ENCODE measurements at places on chromosomes 7 and 10.
A peak's percentile ranks its signal among the peaks of the same experiment; 100 is the strongest.

DNA sequence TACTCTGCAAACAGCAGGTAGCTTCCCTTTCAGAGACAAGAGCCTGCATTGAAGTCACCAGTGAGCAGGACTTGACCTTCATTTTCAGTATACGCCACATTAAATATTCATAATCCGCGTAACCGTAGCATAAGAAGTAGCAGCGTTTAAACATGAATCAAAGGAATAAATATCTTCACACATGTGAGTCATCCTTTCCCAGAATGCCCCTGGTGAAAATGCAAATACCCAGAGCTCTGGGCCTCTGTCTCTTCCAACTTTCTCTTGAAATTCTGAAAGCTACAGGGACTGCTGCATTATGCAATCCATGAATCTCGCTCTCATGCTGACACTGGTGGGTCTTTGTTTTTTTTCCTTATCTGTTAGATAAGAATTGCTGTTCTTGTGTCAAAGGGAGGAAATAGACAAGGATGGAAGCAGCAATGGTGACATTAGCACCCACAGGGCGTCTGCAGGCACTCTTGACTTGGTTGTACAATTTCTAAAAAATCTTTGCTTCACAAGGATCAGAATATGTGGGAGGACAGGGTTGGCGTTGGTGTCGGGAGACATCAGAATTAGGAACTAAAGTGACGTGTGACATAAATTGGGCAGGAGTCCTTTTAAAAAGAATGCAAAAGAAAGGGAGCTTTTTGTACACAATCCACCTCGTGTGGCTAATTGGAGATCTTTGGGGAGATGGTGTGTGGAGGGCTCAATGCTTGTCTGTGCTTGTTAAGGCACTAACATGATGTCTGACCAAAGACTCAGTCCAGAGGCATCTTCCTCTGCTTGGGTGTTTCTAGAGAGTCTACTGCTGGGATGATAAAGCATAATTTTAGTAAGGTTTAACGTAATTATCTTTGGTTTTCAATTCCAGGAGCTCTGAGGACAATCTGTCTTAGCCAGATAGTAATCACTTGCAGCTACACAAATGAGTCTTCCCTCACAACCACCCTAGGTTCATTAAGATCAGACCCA is 390.3 kb downstream of the KCNMA1 start:
- no peak for DNase-seq

DNA sequence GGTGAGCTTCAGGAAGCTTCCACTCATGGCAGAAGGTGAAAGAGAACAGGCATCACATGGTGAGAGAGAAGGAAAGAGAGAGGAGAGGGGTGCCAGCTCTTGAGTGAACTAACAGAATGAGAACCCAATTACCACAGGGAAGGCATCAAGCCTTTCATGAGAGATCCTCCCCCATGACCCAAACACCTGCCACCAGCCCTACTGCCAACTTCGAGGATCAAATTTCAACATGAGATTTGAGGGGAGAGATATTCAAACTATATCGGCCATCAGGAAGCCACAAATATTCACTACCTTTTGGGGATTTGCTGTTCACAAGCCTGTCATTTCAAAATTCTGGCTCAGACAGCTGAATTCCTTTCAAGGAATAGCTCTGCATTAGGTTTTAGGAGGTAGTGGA is 39.9 kb upstream of the SMNDC1 start:
- DNase-seq, result no peak

GRCh38 chr10:116521424-116522290 is 24.1 kb upstream of the PNLIP start:
- DNase-seq, result peak; percentile 13

DNA sequence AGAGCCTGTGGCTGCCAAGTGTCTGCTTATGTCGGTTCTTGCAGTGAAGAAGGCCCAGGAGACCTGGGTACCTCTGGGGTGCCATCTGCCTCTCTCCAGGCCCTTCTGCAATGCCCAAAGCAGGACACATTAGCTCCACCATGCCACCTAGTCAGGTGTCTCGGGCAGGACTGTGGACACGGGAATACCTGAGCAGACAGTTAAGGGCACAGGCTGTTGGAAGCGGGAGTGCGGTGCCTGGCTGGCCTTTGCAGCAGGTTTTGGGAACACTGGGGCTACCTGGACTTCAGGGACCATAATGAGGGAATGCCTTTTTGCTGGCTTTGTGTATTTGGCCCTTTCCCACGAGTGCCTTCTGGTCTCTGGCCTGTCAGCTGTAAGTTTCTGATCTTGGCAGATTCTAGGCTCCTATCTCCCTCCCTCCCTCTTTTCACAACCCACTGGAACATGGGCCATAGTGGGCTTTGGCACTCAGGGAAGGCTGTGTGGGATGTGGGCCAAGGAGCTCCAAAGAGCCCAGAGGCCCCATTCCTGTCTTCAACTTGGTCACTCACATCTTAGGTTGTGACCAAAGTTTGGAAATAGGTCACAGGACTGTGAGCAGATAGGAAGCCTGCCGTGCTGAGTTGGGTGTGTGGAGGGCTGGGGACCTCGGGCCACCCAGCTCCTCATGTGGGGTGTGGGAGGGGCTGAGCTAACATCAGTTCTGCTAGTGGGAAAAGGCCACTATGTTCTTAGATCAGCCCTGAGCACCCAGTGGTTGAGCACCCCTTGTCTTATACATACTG is 41.5 kb upstream of the CXCL12 start:
- DNase-seq, result no peak

DNA sequence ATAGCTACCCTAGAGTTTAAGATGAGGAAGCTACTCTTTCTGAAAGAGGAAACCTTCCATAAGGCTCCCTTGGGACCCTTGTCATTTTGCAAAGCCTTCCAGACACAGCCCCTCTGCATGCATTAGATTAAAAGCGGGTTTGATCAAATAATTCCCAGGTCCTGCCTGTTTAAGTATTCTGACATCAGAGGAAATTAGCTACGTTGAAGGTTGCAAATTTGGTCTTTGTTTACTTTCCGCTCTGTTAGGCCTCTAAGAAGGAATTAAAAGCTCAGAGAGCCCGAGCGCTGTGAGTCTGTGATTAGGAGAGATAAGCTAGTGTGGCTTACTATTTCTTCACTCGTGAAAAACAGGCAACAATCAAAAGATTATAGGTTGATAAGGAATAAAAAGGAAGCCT is 1.4 kb upstream of the THSD7A start:
- no peak for DNase-seq

DNA sequence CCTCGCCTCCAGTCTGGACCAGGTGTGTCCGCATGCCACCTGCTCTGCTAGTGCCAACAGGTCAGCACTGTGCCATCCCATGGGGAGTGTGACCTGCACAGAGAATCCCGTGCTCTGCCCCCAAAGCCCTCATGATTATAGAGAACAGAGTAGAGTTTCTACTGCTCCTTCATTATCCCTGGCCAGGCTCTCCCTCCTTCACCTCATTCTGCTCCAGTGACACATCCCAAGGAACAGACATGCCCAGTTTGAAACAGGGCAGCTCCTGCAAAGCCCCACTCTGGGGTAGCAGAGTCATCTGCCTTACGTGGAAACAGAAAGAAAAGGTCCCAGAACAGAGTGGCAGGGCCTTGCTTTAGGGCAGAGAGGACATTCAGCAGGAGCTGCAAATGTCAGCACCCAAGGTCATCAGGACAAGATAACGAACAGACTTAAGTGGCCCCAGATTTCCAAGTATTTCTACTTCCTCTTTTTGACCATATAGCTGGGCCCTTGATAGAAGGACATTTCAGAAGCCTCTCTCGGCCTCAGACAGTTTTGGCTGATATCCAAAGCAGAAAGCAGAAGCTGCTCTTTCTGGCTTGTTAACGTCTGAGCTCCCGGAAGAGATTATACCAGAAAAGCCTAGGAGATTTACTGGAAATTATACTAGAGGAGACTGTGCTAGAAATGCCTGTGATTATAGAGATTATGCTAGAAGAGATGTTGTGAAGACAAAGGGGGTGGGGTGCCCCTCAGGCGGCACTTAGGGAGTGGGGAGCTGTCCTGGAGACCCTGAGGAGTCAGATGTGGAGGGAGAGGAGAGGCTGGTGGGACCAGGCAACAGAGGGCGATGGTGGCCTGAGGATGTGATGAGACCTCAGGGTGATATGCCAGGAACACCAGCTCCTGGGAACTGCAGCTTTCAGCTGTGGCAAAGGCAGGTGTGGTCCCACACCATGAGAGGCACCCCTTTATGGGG is 12.6 kb downstream of the TMEM176B start:
- DNase-seq, result no peak

- DNase-seq, result no peak
Observed at GRCh38 chr7:92880212-92881090, 44.1 kb upstream of the CDK6 start.

DNA sequence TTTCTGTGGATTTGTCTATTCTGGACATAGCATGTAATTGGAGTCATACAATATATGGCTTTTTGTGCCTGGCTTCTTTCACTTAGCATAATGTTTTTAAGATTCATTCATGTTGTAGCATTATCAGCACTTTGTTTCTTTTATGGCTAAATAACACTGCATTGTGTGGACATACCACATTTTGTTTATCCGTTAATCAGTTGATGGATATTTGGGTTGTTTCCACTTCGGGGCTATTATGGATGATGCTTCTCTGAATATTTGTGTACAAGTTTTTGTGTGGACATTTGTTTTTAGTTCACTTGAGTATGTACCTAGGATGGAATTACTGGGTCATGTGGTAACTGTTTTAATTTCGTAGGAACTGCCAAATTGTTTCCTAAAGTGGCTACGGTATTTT is 6.4 kb downstream of the LCOR start:
- DNase-seq, result no peak

DNA sequence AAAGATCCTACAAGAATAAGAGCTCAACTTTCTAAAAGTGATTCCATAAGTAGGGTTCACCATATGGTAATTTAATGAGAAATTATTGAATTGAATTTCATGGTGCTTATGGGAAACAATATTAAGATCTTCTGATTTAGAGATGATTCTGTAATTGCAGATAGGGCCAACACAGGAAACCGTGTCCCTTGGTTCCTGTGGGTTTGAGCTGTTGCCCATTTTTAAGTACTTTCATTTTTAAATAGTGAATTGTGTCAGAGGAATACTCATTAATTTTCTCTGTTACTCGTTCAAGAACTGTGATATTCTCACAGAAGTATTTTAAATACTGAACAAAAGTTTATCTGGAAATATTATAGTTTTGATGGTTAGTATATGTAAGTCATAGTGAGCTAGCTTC is 129.2 kb downstream of the SRI start:
- no peak for DNase-seq

- no peak for DNase-seq
Observed at GRCh38 chr7:133009426-133010252, 72.3 kb downstream of the CHCHD3 start.

GRCh38 chr10:123995461-123996131 is 97.8 kb downstream of the CHST15 start:
- no peak for DNase-seq

DNA sequence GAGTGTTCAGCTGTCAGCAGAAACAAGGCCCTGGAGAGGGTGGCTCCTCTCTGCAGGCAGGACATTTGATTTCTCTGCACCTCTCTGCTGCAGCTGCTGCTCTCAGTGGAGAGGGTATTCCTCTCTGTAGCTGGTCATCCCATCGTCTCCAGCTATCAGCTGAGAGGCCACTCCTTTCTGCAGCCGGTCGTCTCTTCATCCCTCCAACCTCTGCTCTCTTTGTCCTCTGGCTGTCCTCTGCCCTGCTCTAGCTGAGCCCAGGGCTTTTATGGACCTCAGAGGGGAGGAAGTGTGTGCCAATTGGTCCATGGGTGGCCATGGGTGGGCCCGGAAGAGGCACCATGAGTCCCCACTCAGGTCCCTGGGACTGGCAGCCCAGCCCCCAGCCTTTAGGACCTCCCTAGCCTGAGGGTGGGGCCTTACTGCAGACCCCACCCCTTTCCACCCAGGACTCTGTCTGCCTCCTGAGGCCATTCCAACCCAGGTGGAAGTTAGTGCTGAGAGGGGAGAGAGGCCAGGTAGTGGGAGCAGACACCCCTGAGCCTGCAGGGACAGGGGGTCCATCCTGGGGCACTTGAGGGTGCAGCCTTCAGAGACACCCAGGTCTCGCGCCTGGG is 26.2 kb upstream of the CDCA7L start:
- DNase-seq, result no peak

DNA sequence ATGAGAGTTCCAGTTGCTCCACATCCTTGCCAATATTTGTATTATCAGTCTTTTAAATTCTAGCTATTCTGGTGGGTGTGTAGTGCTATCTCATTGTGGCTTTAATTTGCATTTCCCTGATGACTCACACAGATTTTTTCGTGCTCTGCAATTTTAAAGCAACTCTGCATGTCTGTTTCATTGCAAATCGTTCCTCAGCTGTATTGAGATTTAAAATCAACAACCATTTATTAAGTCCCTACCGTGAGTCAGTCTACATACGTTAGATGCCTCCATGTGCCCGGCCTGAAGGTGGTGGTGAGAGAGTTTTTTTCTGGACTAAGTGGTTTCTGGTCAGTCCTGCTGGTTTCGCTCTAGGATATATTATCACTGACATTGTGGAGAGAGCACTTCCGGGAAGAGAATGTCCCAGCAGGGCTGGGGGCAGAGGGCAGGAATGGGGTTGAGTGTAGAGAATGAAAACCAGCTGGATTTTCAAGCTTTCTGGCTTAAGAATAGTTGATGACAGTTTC is 8.4 kb upstream of the HYCC1 start:
- DNase-seq, result no peak

GRCh38 chr10:95315509-95315908 is 24.7 kb upstream of the PDLIM1 start:
- no peak for DNase-seq

- DNase-seq, result no peak
Observed at GRCh38 chr7:128265906-128266300, 24.8 kb downstream of the LEP start.

- no peak for DNase-seq
Observed at GRCh38 chr10:70615784-70616522, 13.4 kb upstream of the PRF1 start.

- DNase-seq, result no peak
Observed at GRCh38 chr7:27690649-27691048, 28.0 kb upstream of the HIBADH start.

DNA sequence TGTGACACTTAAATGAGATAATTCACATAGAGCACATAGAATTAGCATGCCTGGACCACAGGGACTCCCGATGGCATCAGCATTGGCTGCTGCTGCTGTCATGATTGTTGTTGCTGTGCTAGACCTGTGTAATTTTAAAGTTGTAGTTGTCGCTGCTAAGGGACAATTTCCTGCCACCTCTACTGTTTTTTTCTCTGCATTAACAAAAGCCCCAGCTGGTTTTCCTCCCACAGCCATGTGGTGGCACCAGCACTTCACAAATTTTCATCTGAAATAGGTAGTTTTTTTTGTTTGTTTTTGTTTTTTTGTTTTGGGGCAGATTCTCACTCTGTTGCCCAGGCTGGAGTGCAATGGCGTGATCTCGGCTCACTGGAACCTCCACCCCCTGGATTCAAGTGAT is 25.4 kb upstream of the PRXL2A start:
- DNase-seq, result peak; percentile 31

DNA sequence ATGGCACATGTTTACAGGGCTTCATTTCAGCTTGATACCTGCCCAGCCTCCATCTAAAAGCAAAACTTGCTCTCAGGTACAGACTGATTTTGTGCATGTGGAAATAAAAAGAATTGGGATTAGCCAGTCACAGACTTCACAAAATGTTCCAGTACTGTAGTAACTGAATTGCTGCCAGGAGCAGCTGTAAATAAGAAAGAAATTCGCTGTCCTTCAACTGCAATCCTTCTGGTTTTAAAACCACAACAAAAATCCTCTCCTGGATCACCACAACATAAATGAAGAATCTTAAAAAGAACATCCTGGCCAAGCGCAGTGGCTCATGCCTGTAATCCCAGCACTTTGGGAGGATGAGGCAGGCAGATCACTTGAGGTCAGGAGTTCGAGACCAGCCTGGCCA is 3.9 kb upstream of the MIOS start:
- no peak for DNase-seq
